Lung (tissue), 17 donors: ENCODE measurements at places on chromosomes 4 and X. TPM values are rescaled to one million over a fixed set of nuclear protein-coding genes. Genes with fewer than 3 reads are reported as not detected.

PLK4 gene
- total RNA-seq, result 2.4 TPM

DNA sequence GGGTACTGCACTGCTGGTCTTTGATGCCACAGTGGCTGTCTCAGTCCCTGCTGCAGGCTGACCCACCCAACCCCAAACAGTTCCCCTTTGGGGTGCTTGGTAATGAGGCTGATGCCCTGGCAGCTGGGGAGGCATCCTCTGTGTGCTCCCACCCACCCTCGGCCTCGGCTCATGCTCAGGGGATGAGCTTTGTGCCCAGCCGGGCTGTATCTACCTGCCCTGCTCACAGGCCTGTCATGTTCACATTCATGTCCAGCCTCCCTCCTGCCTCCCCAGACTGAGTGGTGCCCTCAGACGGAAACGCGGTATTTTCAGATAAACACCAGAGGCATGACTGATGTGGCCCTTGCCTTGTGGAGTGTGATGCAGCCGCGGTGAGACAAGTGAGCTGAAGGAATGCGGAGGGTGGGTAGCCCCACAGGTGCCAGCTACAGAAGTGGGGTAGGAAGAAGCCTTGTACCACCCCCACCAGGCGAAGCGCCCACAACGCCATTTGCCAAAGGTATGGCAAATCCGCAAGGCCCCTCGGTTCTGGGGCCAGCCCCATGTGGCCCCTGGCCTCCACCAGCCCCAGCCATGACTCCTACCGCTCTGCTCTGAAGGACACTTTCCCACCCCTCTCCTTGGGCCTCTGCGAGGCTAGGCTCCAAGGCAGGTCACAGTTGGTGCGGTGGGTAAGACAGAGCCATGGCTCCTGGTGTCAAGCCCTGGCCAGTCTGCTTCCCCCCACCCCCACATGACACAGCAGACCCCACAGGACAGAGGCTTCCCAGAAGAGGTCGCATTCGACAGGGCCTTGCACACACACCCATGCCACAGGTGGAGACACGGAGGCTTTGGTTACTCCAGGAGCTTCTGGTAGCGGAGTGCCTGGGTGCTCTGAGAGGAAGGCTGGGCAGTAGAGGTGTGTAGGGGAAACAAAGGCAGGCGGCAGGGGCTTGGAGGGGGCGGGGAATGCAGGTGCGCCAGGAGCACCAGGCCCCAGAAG lies 1.8 kb upstream of the RENBP start:
- H3K4me1 ChIP-seq, result peaks cover 13% of the 10 kb centered on the region
- no peak overlapping the region for H3K27ac ChIP-seq
- no peaks in the 10 kb centered on the region for H3K27me3 ChIP-seq
- H3K4me3 ChIP-seq, result no peak overlapping the region

DNA sequence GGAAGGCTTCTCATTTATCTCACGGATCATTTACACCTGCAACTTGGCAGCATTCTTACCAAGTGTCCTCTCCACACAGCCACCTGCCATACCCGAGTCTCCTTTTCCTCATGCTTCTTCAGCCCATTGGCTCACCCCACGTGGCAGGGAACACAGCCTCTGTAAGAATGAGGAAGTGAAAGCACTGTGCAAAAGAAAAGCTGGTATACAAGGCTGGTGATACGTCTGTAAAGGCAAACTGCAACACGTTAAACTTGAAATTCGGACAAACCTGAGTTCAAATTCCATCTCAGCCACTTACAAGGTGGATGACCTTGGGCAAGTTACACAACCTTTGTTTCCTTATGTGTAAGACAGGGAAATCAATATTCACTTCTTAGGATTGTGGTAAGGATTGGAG lies 164.0 kb upstream of the RASGEF1B start:
- H3K36me3 ChIP-seq, result no peaks in the 10 kb centered on the region
- DNase-seq, result peak; percentile 20
- no peak overlapping the region for H3K4me3 ChIP-seq
- no peaks in the 10 kb centered on the region for H3K27me3 ChIP-seq
- no peak overlapping the region for H3K27ac ChIP-seq

MBNL3 gene
- total RNA-seq, result 27.2 TPM

GRCh38 chrX:41108007-41108406 lies 22.8 kb downstream of the USP9X start:
- H3K36me3 ChIP-seq, result no peaks in the 10 kb centered on the region
- H3K27ac ChIP-seq, result no peak overlapping the region
- DNase-seq, result no peak
- peaks cover 15% of the 10 kb centered on the region for H3K27me3 ChIP-seq

DNA sequence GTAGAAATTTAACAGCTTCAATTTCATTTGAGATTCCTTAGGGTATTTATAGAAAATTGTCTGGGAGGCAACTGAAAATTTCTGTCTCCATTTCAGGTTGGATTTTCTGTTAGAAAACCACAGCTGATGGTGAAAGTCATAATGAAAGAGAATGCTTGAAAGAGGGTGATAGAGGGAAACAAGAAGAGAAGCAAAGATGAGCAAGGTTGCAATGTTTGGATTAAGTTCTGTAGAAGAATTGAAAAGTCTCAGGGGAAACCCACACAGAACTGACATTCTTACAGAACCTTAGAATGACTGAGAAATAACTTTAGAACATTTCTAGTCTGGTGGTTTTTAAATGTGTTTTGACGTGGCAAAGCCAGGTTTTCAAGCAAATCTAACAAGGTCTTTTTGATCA lies 14.7 kb downstream of the GBA3 start:
- no peak overlapping the region for H3K27ac ChIP-seq
- H3K27me3 ChIP-seq, result no peaks in the 10 kb centered on the region
- H3K36me3 ChIP-seq, result no peaks in the 10 kb centered on the region
- DNase-seq, result no peak

DNA sequence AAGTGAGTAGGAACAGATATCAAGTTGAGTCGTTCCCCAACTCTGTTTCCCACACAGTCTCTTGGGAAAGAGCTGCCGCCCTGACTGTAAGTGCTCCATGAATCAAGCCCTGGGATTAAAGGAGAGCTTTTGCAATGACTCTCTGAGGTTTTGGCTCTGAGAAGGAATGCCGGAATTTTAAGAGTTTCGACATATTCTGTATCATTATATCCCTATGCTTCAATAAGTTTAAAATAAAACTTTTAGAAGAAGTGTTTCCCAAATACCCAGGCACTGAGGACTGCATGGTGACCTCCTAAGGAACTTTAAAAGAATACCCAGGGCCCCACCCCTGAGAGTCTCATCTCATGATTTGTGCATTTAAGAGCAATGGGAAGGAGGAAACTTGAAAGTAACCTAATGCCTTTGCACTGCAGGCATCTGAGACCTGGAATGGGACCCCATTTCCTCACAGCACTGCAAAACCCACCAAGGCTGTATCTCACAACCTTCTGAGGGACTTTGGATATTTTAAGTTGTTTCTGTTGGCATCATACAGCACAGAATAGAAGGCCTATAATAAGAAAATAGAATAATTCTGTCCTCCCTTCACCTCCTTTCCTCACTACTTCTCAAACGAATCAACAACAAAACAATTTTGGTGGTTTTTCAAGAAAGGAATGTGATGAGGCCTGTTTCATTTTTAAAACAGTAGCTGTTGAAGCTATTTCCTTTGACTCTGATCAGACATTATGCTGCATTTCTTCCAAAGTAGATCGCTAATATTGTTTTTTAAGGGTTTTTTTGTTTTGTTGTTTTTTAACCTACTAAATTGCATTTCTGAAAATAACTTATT lies 121.2 kb downstream of the GASK1B start:
- no peaks in the 10 kb centered on the region for H3K36me3 ChIP-seq
- no peak overlapping the region for H3K27ac ChIP-seq
- DNase-seq, result no peak
- H3K4me1 ChIP-seq, result no peaks in the 10 kb centered on the region

DNA sequence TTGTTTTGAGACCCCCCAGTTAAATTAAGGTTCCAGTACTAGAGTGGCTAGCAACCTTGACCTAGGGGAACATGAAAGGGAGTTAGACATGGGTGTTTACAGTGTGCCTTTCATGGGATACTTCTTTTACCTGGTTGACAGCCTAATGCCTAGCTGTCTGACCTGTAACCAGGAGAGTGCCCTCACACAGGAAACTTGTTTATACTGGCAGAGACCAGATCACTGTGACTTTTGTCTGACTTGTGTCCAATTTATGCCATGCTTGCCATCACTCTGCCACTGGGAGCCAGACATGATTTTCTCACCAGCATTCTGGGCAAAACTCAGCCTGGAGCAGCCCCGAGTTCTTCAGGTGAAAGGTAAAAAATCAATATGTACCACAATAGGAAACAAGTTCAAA lies 305.9 kb downstream of the CHIC1 start:
- DNase-seq, result no peak
- H3K4me3 ChIP-seq, result no peak overlapping the region
- no peaks in the 10 kb centered on the region for H3K4me1 ChIP-seq
- no peak overlapping the region for H3K27ac ChIP-seq
- no peaks in the 10 kb centered on the region for H3K36me3 ChIP-seq

- no peak for DNase-seq
- no peaks in the 10 kb centered on the region for H3K4me1 ChIP-seq
- H3K27ac ChIP-seq, result no peak overlapping the region
Observed at GRCh38 chr4:104756837-104757236, 262.1 kb upstream of the CXXC4 start.

GRCh38 chrX:65837875-65838549 lies 170.6 kb downstream of the MSN start:
- H3K27me3 ChIP-seq, result no peaks in the 10 kb centered on the region
- no peak overlapping the region for H3K27ac ChIP-seq
- no peaks in the 10 kb centered on the region for H3K36me3 ChIP-seq
- no peak for DNase-seq

RPA4 gene
- total RNA-seq, result 9.8 TPM

ZCCHC18 gene
- total RNA-seq, result 1.1 TPM

KCNIP4 gene
- not detected for total RNA-seq

DNA sequence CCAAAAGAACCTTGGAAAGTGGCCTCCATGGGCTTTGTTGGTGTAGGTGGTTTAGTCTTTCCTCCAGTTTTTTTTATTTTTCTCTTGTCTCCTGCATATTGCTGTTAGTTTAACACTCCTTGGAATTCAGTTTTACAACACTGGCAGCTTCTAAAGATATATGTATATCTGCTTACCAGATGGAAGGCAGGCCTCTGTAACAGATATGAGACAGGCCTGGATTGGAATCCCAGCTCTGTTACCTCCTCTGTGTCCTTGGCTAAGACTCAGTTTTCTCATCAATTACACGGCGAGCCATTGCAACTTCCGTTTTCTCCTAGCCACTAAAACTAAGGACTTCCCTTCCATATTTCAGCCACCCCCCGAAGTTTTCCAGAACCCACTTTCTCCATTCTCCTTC lies 133.4 kb upstream of the SMAD1 start:
- H3K27me3 ChIP-seq, result no peaks in the 10 kb centered on the region
- DNase-seq, result no peak
- H3K27ac ChIP-seq, result no peak overlapping the region
- H3K4me1 ChIP-seq, result no peaks in the 10 kb centered on the region
- no peaks in the 10 kb centered on the region for H3K36me3 ChIP-seq
- H3K4me3 ChIP-seq, result no peak overlapping the region

GRCh38 chr4:150173982-150174398 lies 95.7 kb downstream of the DCLK2 start:
- H3K27ac ChIP-seq, result peak overlapping the region; percentile 56
- H3K36me3 ChIP-seq, result no peaks in the 10 kb centered on the region
- no peaks in the 10 kb centered on the region for H3K27me3 ChIP-seq
- peaks cover 8% of the 10 kb centered on the region for H3K4me1 ChIP-seq
